ENCODE measurements at places on chromosomes 16 and 17.

DNA sequence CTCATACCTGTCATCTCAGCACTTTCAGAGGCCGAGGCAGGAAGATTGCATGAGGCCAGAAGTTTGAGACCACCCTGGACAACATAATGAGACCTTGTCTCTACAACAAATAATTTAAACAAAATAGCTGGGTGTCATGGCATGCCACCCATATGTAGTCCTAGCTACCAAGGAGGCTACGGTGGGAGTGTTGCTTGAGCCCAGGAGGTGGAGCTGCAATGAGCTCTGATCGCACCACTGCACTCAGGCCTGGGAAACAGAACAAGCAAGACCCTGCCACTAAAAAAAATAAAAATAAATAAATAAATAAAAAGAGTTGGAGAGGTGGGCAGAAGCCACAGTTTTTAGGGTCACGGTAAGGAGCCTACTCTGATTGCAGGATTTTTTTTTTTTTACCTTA, 136.0 kb downstream of the TANC2 start:
- DNase-seq = no peak

GRCh38 chr17:75159196-75160031, 5.1 kb upstream of the JPT1 start:
- no peak for DNase-seq

DNA sequence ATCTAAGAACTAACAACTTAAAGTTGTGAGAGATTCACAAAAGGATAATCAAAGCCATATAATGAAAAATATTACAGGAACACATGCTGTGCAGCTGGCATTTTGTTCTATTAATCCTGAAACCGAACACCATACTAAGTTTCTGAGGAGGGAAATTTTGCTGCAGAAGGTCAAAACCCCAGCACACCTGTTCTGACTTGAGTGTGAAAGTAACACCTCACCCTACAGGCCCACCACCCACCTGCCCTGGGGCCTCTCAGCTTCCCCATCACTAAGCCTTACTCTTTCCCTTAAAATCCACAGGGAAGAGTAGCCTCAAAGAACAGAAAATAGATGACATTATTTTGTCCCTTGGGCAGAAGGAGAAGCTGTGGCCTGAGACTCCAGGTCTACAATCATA, 44.8 kb downstream of the STAT5A start:
- no peak for DNase-seq

DNA sequence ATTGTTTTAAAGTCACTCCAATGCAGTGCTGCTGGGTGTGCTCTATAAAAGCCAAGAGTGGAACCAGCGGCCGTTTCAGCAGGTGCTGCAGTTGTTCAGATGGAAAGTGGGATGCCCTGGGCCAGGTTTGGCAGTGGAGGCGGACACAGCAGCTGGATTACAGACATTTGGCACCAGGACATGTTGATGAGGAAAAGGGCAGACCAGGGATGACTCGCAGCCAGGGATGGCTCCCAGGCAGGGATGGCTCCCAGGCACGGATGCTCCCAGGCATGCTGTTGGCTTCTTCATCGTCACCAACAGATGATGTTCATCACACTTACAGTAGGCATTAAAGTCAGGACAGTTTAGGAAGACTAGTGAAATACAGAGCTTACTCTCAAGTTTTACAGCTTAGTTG, 10.0 kb downstream of the GAN start:
- no peak for DNase-seq

DNA sequence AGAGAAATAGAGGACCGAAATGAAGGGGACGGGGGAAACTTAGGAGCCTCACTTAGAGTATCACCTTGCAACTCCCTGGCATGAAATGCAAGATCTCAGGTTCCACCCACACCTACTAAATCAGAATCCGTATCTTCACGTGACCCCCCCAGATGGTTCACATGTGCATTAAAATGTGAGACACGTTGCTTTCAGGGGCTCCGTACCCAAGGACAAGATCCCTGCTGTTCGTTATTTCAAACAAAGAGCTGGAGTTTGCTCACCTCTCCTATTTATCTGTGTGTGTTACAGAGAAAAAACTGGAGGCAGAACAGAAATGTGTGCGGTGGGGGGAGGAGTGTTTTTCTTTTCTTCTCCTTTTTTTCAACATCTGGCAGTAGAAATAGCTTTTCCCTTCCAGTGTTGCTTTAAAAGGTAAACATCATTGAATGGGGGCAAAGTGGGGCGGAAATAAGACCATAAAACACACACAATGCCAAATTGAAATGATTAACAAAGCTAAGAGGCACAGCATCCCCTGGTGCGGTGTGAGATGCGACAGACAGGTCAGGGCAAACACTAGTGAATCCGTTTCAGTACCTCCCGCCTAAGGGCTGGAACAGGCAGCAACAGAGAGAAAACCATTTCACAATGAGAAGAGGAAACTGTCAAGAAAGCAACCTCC, 145.4 kb downstream of the SOX9 start:
- DNase-seq = no peak

DNA sequence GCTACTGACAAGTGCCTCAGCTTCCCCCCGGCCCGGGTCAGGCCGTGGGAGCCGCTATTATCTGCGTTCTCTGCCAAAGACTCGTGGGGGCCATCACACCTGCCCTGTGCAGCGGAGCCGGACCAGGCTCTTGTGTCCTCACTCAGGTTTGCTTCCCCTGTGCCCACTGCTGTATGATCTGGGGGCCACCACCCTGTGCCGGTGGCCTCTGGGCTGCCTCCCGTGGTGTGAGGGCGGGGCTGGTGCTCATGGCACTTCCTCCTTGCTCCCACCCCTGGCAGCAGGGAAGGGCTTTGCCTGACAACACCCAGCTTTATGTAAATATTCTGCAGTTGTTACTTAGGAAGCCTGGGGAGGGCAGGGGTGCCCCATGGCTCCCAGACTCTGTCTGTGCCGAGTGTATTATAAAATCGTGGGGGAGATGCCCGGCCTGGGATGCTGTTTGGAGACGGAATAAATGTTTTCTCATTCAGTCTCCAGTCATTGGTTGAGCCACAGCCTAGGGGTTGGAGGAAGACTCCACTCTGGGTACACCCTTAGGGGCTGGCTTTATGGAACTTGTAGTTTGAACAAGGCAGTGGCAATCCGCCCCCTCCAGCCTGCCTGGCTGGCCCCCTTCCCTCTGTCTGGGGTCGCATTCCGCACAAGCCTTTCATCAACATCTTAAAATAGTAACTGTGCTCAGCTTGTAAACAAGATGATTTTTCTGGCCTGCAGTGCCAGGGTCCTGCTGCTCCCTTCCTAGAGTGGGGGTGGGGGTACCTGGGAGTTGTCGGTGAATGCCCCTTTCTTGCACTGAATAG, 4.1 kb downstream of the SYNGR2 start:
- no peak for DNase-seq

- DNase-seq = no peak
Observed at GRCh38 chr17:68398691-68399637, 58.3 kb downstream of the WIPI1 start.

DNA sequence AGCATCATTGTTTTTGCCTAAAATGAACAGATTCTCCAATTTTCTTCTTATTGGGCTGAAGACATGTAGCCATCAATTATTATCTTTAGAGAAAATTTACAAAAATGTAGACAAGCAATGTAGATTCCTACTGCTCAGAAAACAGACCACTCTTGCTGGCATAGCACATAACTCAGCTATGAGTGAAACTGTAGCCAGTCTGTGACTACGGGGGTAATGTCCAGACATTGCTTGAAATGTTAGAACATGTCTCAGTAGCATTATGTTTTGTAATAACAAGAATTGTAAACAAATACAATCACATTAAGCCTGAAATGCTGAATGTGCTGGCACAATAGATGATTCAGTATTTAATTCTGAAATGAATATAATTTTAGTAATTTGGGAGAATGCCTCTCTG, 265.7 kb upstream of the KCNJ16 start:
- no peak for DNase-seq

DNA sequence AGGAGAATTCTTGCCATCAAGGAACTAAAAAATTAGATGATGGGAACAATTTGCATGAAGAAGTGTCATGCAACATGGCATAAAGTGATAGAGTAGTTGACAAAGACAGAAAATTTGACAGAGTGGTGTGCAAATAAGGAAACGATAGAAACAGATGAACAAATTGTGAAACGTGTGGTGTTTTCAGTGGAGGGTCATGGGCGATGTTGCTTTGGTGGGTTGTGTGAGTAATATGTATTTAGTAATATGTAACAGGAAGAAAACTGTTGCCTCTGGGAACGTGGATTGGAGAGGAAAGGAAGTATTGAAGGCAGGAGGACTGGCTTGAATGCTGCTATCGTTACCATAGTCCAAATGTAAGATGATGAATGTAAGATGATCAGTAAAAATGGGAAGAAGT, 3.6 kb downstream of the COX10 start:
- no peak for DNase-seq

GRCh38 chr16:48367441-48368049, 17.7 kb downstream of the SIAH1 start:
- DNase-seq = no peak

DNA sequence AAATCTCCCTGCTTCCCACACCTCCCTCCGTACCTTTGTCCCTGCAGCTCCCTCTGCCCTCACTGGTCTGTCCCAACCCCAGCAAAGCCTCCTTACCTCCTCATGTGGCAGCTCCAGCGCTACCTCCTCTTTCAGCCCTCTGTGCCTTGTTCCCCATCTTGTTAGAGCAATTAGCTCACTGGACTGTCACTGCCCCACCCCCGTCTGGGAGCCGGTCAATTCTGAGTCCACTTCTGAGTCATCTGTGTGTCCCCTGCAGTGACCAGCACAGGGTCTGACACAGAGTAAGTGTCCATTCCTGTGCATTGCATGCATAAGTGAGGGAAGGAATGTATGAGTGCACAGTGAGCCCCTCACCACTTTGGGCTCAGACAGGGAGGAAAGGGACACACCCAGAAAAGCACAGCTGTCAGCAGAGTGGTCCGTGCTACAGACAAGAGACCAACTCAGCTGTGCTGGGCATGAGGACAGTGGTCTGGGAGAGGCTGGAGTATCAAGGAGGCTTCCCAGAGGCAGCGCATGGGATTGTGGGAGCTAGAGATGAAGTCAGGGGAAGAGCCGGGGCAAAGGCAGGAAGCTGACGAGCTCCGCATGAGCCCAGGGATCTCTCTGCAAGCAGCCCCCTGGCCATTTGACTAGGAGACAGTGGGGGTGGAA, 45.9 kb downstream of the PITPNM3 start:
- no peak for DNase-seq

DNA sequence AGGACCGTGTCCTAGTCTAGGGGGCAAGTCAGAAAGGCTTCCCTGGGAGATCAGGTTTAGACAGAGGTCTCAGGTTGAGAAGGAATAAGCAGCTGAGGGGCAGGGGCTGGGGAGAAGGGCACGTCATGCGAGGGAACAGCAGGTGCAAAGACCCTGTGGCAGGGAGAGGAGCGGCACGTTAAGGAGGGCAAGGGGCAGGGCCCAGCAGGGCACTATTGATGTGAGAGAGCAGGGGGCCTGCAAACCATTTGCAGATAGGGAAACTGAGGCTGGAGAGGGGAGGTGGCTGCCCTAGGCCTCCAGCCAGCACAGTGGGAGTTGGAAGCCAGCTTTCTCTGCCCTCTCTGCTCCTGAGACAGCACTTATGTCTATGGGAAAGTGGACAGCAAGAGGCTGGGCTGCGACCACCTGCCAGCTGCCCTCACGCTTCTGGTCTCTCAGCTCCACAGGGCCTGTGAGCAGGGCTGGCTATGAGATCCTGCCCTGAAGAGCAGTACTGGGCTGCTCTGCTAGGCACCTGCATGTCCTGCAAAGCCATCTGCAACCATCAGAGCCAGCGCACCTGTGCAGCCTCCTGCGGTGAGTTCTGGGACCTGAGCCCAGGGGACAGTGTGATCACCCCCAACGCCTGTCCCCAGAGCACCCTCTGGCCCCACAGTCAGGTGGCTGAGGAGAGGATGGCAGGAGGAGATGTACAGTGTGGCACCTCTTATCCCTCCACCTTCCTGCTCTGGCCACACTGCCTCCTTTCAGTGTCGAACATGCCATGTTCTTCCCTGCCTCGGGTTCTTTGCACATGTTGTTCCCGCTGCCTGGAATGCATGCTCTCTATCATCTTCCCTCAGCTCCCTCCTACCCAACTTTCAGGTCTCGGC, 61.5 kb downstream of the USP22 start:
- no peak for DNase-seq

GRCh38 chr17:40699853-40700252, 3.7 kb downstream of the KRT24 start:
- DNase-seq = no peak

- no peak for DNase-seq
Observed at GRCh38 chr17:35856603-35857002, 12.1 kb downstream of the HEATR9 start.

DNA sequence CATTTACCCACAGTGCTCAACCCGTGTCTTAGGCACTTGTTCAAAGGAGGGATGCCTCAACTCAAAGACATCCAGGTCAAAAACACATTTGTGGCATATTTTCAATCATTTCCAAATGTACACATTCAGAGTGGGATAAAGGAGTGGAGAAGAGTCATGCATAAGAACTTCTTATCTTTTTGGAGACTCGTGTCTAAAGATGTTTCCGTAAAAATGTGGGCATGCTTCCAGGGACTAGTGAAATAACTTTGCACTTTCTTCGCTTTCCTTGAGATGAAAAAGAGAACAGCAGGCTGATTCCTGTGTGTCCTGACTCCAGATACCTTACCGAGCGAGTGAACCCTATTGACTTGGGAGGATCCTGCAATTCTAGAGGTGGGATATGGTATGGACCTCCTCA, 256.6 kb upstream of the KCNJ16 start:
- no peak for DNase-seq

DNA sequence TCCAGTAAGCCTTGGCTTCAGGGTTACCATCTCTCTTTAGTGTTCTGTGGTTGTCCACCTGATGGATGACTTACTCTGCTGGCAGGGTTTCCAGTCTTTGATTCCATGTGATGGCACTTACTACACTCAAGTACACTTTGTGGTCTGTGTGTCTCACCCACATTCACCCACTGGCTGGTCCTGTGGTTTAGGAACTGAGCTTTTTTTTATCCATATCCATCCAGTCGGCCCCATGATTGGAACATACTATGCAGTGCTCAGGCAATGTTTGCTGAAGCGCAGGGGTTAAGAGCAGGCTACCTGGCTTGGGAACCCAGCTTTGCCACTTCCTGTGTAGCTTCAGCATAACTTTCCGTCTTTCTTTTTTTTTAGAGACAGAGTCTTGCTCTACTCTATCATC, 2.8 kb upstream of the FUS start:
- DNase-seq = peak; percentile 24

- no peak for DNase-seq
Observed at GRCh38 chr16:20102021-20102420, 28.3 kb upstream of the GPR139 start.

GRCh38 chr16:88430185-88430523, 22.9 kb upstream of the ZFPM1 start:
- DNase-seq = no peak
